Hindlimb muscle (tissue), 1 donor: ENCODE measurements at places on chromosomes 7 and 10. TPM values are rescaled to one million over a fixed set of nuclear protein-coding genes. Genes with fewer than 3 reads are reported as not detected.

GRCh38 chr7:85516675-85517074, 329.8 kb upstream of the SEMA3D start:
- DNase-seq, result no peak

DNA sequence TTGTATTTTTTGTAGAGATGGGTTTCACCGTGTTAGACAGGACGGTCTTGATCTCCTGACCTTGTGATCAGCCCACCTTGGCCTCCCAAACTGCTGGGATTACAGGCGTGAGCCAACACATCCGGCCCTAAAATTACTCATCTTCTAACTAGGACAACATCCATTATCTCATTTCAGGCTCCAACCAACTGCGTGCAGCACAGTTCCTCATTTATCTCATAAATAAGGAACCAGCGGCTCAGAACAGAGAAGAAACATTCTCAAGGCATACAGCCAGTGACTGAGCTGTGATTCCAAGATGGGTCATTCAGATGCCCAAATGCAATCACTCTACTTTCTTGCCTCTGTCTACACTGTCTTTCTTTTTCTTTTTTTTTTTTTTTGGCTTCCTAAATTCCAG, 356.1 kb downstream of the ELMO1 start:
- DNase-seq, result no peak

GRCh38 chr10:104250371-104250770, 4.3 kb upstream of the GSTO1 start:
- no peak for DNase-seq

DNA sequence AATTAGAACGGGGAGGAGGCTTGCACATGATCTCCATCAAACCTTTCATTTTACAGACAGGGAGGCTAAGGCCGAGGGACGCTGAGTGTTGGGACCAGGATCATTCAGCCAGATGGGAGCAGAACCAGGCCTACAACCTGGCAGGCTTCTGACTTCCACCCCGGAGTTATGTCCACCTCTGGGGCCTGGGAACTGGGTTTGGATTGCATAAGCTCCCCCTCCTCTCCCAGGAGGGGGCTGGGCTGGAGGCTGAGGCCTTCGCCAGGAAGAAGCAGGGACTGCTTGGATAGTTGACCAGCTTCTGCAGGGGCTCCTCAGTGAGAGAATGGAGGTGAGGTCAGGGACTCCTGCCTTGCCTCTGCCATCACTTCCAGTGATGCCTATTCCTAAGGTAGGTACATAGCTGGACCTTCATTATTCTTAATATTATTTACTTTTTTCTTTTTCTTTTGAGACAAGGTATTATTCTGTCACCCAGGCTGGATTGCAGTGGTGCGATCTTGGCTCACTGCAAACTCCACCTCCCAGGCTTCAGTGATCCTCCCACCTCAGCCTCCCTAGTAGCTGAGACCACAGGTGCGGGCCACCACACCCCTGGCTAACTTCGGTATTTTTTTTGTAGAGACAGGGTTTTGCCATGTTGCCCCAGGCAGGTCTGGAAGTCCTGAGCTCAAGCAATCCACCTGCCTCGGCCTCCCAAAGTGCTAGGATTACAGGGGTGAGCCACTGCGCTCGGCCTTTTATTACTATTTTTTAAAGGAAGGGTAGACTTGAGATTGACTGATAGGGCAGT, 1.3 kb downstream of the SNX10 start:
- no peak for DNase-seq

DNA sequence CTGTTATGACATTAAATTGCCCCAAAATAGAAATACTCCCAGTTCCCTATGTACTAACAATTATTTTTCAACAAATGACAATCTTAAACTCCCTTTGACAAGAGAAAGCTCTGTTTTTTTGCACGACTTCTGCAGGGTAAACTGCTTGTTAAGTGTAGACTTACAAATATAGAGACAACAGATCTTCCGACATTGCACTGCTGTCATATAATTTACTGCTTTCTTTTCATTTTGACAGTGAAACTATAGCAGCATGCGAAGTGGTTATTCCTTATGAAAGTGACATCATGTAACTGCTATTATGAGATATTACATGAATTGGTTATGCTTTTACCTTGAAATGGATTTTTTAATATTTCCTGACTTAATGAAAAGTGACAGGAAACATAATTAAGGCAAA, 659.9 kb downstream of the SDK1 start:
- no peak for DNase-seq

CPEB3 gene
- 6.1 TPM for polyA plus RNA-seq

GFRA1 gene
- 33.4 TPM for polyA plus RNA-seq

ACSM6 gene
- not detected for polyA plus RNA-seq
